ENCODE measurements at places on chromosomes 12 and 14.
A peak's percentile ranks its signal among the peaks of the same experiment; 100 is the strongest.

GRCh38 chr14:24481622-24482324 lies 26.3 kb downstream of the CMA1 start:
- DNase-seq: peak; percentile 12

DNA sequence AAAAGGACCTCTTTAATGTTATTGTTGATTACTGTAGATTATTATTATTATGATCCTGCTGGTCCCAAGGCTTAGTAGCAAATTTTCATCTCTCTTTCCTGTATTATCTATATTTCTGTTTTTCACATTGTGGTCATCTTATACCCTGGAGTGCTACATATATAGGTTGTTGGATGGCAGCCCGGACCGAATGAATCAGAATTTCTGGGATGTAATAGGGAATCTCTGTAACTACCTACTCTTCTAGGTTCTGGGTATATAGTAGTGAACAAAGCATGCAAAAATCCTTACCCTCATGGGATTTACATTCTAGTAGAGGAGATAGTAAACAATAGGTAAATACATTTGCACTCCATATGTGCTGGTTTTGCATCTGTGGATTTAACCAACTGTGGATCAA lies 31.4 kb downstream of the NUBPL start:
- DNase-seq: no peak

DNA sequence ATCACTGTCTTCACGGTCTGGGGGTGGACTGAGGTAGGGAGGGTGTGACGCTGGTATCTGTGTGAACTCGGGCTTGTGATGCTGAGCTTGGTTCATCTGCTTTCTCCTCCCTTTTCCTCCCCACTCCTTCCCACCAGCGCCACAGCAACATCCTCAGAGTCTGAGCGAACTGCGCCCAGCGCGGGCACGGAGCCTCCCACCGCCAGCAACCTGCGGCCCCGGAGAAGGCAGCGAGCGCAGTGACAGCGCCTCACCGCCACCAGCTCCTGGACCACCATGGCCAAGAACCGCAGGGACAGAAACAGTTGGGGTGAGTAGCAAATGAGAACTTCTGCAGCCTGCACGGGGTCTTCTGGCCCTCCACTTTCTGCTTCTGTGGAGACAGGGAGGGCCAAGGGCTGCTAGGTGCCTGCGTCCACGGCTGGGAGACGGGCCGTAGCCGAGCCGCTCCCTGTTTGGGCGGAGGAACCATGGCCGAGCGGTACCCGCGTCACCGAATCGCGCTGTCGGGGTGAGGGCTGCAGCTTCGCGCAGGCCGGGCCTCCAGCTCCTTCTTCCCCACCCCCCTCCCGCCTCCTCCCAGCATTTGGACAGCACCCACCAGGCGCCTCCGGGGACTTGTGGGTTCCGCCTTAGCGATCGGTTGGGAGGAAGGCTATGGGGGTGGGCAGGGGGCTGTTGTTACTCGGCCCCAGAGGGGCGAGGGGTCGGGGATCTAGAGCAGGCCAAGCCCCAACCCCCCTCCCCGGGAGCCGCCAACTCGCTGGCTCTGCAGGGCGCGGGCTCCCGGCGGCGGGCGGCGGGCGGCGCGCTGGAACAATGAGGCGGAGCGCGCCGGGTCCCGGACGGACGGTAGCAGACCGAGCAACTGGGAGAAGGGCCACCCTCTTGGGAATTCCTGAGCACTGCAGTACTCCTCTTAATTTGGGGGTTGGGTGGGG lies at the start of gene ATL1:
ATL1 (plus strand) TSS at position 156 of the 941 bp plus-strand sequence; CDS start at position 277, 121 bp downstream.
- no peak for DNase-seq

DNA sequence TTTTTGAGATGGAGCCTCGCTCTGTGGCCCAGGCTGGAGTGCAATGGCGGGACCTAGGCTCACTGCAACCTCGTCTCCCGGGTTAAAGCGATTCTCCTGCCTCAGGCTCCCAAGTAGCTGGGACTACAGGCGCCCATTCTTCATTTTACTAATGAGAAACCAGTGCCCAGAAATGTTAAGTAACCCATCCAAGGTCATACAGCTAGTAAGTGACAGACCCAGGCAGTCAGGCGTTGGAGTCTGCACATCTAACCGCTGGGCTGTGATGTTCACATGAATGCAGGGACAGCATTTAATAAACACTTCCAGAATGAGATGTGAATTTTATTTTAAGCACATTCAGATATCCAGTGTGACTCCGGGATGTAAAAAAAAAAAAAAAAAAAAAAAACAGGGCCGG lies 1.3 kb upstream of the TRIP11 start:
- no peak for DNase-seq

DNA sequence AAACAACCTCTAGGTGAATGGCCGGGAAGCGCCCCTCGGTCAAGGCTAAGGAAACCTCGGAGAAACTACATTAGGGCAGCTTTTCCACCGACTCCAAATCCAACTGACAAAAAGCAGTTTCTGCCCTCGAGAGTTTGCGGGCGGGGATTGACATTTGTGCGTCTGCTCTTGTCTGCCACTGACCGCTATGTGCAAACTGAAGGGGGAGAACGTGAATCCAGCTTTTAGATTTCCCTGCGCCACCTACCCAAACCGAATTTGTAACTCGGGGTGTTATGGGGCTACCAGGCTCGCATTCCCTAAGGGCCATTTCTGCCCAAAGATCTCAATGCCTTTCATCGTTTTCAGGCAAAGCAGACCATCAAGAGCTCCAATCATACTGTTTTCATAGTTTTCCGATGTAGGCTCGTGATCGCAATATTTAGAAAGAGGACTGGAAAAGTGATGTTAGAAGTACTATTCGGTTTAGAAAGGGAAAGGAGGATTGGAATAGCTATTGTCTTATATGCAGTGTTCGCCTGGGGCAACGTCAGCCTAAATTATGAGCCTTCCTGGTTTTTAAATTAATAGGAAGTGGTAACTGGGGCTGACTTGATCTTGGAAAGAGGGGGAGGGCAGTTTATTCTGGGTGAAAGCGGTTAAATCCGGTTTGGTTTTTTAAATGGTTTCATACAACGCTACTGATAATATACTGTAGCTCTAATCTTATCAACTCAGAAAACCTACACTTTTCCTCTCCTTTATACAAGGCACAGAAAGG lies 45.4 kb downstream of the BCAT1 start:
- DNase-seq: no peak

DNA sequence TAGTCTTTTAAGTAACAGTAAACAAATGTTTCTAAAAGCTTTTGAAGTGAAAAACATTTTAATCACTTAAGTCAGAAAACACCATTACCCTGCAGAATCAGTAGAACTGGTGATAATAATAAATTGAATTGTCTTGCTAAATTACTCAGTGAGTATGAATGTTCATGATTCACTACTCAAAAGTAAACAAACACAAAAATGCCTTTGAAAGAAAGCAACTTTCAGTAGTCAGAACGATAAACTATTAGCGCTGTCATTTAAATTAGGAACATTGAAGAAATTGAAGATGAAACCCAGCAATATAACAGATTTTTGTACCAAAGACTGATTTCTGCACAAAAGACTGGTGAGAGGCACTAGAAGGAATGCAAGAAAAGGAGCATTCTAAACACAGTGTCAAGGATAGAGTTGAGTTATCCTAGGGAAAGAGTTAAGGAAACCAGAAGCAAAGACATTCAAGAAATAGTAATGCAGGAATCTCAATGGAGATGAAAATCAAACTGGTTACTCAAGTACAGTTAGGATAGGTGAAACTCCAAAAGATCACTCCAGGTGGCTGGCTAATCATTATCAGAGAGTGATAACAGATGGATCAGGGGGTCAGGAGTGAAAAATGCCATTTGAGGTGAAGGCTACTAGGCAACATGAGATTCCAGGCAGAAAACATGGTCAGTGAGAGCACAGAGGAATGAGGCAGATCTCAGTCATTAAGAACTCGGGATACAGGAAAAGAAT lies 77.4 kb upstream of the ALG10 start:
- DNase-seq: no peak

DNA sequence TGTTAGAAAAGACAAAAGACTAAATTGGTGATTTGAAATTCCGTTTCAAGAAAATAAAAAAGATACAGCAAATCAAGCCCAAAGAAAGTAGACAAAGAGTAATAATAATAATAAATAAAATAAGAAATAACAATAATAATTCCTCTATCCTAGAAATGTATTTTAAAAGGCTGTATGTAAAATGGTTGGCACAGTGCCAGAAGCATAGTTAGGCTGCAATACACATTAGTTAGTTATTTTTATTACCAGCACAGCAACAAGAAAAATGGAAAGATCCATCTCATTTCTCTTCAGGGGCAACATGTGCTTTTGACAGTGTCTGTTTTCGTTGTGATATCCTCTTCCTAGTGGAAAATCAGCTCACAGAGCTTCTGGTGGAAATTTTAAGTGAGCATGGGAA lies 174.1 kb upstream of the TMTC1 start:
- DNase-seq: no peak

- no peak for DNase-seq
These were observed 191.5 kb upstream of the LRIG3 start for GRCh38 chr12:59111851-59112250.

DNA sequence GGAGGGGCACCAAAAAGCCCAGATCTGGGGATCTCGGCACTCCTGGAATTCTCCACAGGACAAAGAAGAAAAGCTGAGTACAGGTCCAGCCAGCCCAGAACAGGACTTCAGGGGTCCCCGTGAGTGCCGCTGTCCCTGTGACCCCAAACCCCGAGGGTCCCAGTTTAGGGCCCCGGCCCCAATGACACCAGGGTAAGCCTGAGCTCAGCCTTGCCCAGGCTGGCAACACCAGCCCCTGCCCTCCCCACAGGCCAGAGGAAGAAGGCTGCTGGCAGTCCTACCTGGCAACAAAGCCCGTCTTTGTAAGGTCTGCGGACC lies 1.8 kb downstream of the CDK2AP1 start:
- DNase-seq: no peak
